ENCODE measurements at places on chromosomes 6 and 20.

DNA sequence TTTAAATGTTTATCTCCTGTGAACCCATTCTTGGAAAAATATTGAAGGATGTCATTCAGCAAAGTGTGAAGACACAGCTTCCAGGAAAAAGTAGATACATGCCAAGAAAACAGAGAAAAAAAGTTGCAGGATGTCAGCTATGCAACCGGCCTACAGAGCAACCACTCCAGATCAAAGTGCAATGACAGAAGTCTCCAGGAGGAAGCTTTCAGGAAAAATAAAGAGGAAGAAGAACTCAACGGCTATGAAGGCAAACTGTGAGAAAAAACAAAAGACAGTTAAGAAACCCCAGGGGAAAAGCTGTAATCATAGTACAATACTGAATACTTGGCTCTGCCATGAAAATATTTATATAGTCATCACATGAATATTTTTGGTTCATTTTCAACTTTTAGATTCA is 30.6 kb downstream of the REPS1 start:
- no peak for DNase-seq

GRCh38 chr20:12928755-12929401 is 79.9 kb upstream of the SPTLC3 start:
- no peak for DNase-seq

- DNase-seq: no peak
Observed at GRCh38 chr6:86017236-86017635, 374.6 kb upstream of the SYNCRIP start.

- peak; percentile 73 for DNase-seq
Observed at GRCh38 chr6:116615937-116616736, at the start of gene RSPH4A. Gene RSPH4A, plus strand, starts transcription at chr6:116616479. Its CDS starts 145 bp downstream, at chr6:116616624.

- no peak for DNase-seq
Observed at GRCh38 chr6:63923139-63923739, 287.6 kb downstream of the PHF3 start.

- no peak for DNase-seq
Observed at GRCh38 chr6:84568971-84569370, 195.4 kb downstream of the TBX18 start.

DNA sequence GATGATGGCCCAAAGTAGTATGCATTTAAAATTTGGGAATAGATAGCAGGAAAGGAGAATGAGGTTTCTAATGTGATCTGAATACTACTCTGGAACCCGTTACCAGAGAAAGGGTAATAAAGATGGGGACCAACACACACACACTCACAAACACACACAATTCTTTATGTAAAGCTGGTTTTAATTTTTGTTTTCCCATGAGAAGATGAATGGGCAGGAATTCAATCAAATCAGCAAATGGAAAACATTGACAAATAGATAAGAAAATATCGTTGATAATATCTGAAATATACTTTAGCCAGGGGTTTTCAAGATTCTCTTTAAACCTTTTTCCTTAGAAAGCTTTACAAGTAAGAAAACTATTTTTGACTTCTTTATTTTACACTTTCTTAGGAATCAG is 303.0 kb downstream of the PRL start:
- no peak for DNase-seq

- no peak for DNase-seq
Observed at GRCh38 chr20:15200147-15200565, 862.7 kb upstream of the FLRT3 start.

- DNase-seq: no peak
Observed at GRCh38 chr20:53129563-53129962, 157.4 kb downstream of the TSHZ2 start.

DNA sequence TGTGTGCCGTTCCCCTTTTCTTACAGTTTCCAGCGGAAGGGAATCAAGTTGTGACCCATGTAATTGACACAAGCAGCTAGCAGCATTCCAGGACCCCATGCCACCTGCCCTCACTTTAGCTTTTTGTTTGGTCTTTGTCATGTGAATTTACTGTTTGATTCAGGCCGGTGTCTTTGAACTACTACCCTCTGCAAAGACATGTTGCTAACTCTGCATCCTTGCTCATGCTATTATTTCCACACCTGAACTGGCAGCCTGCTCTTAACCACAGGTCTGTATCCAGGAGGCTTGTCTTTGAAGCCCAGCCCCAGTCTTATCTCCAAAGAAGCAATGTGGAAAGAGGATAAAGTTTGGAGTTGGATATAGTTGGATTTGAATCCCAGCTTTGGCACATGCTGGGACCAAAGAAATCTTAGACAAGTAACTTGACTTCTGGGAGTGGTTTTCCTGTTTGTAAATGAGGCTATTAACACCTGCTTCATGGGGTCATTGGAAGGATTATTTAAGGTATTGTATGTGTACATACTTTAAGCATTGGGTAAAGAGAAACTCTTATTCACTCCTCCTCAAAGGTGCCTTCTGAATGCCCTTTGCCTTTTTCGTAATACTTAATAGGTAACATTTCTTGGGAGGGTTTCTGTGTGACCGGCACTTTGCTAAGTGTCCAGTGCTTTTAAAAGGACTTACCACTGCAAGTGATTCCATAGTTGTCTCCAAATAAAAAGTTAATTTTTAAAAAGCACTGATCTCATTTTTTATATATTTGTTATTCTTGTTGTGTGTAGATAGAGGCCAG is 52.4 kb downstream of the RALY start:
- no peak for DNase-seq

- peak; percentile 40 for DNase-seq
Observed at GRCh38 chr6:111623046-111623718, 17.5 kb upstream of the TRAF3IP2 start.

DNA sequence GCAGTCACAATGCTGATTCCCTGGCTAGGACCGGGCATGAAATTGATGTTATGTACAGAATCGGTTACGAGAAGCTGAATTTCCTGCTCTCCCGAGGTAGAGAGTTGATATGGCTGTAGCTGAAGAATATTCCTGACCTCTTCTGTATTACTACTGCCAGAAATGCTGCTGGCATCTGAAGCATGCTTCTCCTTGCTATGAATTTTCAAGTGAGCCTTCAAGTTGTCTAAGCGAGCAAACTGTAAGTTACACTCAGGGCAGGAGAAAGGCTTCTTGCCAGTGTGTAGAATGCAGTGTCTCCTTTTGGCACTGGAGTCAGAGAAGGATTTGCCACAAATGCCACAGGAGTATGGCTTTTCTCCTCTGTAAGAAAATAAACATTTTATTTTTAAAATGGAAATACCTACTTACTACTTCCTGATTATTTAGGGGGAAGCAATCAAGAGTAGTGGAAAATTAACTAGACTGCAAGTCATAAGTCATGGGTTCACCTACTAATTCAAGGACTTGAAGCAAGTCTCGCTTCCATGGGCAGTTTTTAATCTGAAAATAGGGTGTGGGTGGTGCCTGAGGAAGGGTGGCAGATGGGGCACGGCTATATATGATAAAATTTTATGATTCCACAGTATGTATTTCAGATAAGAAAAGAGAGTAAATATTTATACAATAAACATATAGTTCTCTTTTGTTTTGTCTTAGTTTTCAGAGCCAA is 10.8 kb upstream of the MICAL1 start:
- peak; percentile 3 for DNase-seq

DNA sequence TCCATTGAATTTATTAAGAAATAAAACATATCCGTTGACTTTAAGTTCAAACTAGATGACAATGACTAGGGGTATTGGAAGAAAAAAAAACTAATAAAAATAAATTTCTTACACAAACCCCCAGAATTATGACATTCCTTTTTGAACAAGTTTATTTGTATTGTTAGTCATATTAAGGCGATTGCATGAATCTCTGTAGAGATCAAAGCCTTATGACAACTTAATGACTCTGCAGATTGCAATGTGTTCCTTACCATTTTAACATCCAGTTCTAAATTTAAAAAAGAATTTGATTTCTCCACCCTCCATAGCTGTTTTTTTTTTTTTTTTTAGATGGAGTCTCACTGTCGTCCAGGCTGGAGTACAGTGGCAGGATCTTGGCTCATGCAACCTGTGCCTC is 189.8 kb upstream of the CEP162 start:
- no peak for DNase-seq

Measured in activated CD8-positive, alpha-beta memory T cell treated with anti-CD3 and anti-CD28 coated beads, Interleukin-2, amount 50 U/mL, for 48 hours (primary cell).